ENCODE measurements at places on chromosomes 11 and 22. TPM values are rescaled to one million over a fixed set of nuclear protein-coding genes. Genes with fewer than 3 reads are reported as not detected.

GRCh38 chr11:36195496-36196354 is 93.5 kb downstream of the COMMD9 start:
- H3K27ac ChIP-seq, result no peak overlapping the region
- DNase-seq, result no peak
- H3K4me3 ChIP-seq, result no peak overlapping the region
- H3K4me1 ChIP-seq, result no peaks in the 10 kb centered on the region
- H3K27me3 ChIP-seq, result no peaks in the 10 kb centered on the region

GRCh38 chr11:82458761-82459160 is 274.9 kb downstream of the FAM181B start:
- no peak overlapping the region for H3K4me3 ChIP-seq
- no peaks in the 10 kb centered on the region for H3K36me3 ChIP-seq
- no peaks in the 10 kb centered on the region for H3K27me3 ChIP-seq
- H3K27ac ChIP-seq, result no peak overlapping the region

DNA sequence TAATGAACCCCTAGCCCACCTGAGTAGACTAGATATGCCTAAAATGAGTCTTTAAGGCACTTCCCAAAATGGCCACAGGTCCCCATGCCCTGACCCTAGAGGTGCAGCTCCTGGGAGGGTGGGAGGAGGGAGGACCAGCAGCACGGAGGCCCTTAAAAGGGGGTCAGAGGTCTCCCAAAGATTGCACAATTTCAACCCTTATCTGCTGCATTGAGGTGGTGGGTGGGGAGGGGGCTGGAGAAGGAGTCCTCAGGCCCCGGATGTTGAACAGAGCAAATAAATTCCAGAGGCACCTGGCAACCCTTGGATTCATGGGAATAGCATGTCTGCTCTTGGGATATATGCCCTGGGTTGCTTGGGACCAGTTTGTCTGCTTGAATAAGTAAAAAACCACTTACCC is 57.6 kb downstream of the NAV2 start:
- H3K4me1 ChIP-seq, result peaks cover 51% of the 10 kb centered on the region
- no peak overlapping the region for H3K27ac ChIP-seq
- H3K27me3 ChIP-seq, result no peaks in the 10 kb centered on the region
- no peak for DNase-seq

GRCh38 chr11:68036717-68037239 is 2.0 kb upstream of the TCIRG1 start:
- H3K4me3 ChIP-seq, result no peak overlapping the region
- H3K27me3 ChIP-seq, result no peaks in the 10 kb centered on the region
- no peak for DNase-seq
- H3K4me1 ChIP-seq, result peaks cover 60% of the 10 kb centered on the region

- no peak within 1 kb of the TSS for H3K27ac ChIP-seq
- no peaks in the 10 kb centered on the region for H3K27me3 ChIP-seq
- H3K4me1 ChIP-seq, result peaks cover 12% of the 10 kb centered on the region
- no peak within 1 kb of the TSS for H3K4me3 ChIP-seq
- DNase-seq, result no peak
These were observed at the start of gene CLDN25 for GRCh38 chr11:113779496-113779895. CLDN25 (plus strand) TSS chr11:113779796; CDS start chr11:113779796, 0 bp downstream.

OR2AT4 gene
- total RNA-seq, result not detected

OTOG gene
- not detected for total RNA-seq

NCAM1 gene
- total RNA-seq, result 93.7 TPM

PRSS23 gene
- total RNA-seq, result 48.7 TPM

CARD18 gene
- total RNA-seq, result not detected

PRAME gene
- not detected for total RNA-seq

Data from esophagus muscularis mucosa (tissue), 4 donors.